Heart right ventricle (tissue), 16 donors: ENCODE measurements at places on chromosomes 13 and 19. TPM values are rescaled to one million over a fixed set of nuclear protein-coding genes. Genes with fewer than 3 reads are reported as not detected.

Gene PLIN4
- 216 TPM for total RNA-seq

Gene ATXN8OS
- not detected for total RNA-seq

Gene IQCN
- 0.57 TPM for total RNA-seq

Gene PROZ
- not detected for total RNA-seq

Gene ZAR1L
- not detected for total RNA-seq

Gene CCDC124
- 61.4 TPM for total RNA-seq

Gene TEX29
- not detected for total RNA-seq

DNA sequence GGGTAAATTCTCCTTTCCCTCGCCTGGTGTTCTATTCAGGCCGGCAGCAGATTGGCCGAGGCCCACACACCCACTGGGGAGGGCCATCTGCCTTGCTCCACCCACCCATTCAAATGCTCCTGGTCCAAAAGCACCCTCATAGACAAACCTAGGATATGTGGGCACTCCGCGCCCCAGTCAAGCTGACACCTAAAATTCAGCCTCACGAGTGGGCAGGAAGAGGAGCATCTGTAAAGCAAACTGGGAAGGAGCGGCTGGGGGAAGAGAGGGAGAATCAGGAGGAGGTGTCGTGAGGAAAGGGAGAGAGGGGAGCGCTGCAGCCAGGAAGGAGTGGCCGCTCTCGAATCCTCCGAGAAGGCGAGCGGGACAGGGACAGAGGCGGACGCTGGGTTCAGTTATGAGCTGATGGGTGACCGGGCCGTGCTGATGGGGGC is 136.9 kb downstream of the USP12 start:
- H3K36me3 ChIP-seq, result no peaks in the 10 kb centered on the region
- no peaks in the 10 kb centered on the region for H3K27me3 ChIP-seq
- H3K4me1 ChIP-seq, result peaks cover 18% of the 10 kb centered on the region
- H3K27ac ChIP-seq, result no peak overlapping the region
- no peak for DNase-seq

DNA sequence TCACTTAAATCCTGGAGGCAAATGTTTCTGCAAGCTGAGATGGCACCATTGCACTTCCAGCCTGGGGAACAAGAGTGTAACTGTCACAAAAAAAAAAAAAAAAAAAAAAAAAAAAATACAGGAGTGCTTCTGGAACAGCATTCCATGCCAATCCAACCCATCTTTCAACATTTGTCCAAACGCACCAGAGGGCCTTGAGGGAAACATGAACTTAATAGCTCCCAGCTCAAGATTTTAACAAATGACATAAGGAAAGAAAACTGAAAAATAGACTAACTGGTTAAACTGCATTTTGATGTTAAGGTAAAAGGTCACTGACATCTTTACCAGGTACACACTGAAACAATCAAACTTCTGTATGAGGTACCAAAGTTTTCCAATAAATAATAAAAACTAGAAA is 47.7 kb upstream of the ZNF83 start:
- H3K36me3 ChIP-seq, result no peaks in the 10 kb centered on the region
- H3K27me3 ChIP-seq, result no peaks in the 10 kb centered on the region
- H3K4me1 ChIP-seq, result peaks cover 4% of the 10 kb centered on the region
- H3K4me3 ChIP-seq, result no peak overlapping the region

DNA sequence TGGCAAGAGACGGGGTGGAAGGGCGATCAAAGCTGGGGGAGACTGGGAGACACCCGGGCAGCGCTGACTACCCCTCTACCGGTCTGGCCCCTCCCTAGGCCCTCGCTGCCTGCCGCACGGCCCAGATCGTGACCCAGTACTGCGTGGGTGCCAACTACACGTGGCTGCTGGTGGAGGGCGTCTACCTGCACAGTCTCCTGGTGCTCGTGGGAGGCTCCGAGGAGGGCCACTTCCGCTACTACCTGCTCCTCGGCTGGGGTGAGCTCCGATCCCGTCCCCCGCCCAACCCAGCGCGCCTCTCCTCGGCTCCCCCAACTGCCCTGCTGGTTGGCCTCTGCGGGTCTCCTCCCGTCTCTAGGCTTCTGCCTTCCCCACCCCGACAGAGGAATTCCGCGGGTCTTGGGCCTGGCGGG is 8.8 kb downstream of the GIPR start:
- peak overlapping the region; percentile 42 for H3K4me3 ChIP-seq
- no peak for DNase-seq
- peaks cover 53% of the 10 kb centered on the region for H3K27me3 ChIP-seq
- H3K4me1 ChIP-seq, result peaks cover 25% of the 10 kb centered on the region
- H3K36me3 ChIP-seq, result no peaks in the 10 kb centered on the region

GRCh38 chr13:36806102-36806501 is 12.9 kb upstream of the RFXAP start:
- no peak for DNase-seq
- no peaks in the 10 kb centered on the region for H3K36me3 ChIP-seq
- no peak overlapping the region for H3K4me3 ChIP-seq
- no peaks in the 10 kb centered on the region for H3K27me3 ChIP-seq

GRCh38 chr19:29514525-29515232 is 11.1 kb upstream of the VSTM2B start:
- H3K36me3 ChIP-seq, result no peaks in the 10 kb centered on the region
- no peak overlapping the region for H3K4me3 ChIP-seq
- no peak for DNase-seq
- H3K27me3 ChIP-seq, result peaks cover 37% of the 10 kb centered on the region
- no peak overlapping the region for H3K27ac ChIP-seq
- H3K4me1 ChIP-seq, result no peaks in the 10 kb centered on the region

- no peak overlapping the region for H3K4me3 ChIP-seq
- no peaks in the 10 kb centered on the region for H3K36me3 ChIP-seq
- no peaks in the 10 kb centered on the region for H3K4me1 ChIP-seq
- DNase-seq, result no peak
- peaks cover 18% of the 10 kb centered on the region for H3K27me3 ChIP-seq
- no peak overlapping the region for H3K27ac ChIP-seq
Observed at GRCh38 chr19:30153326-30154210, 211.5 kb downstream of the URI1 start.

DNA sequence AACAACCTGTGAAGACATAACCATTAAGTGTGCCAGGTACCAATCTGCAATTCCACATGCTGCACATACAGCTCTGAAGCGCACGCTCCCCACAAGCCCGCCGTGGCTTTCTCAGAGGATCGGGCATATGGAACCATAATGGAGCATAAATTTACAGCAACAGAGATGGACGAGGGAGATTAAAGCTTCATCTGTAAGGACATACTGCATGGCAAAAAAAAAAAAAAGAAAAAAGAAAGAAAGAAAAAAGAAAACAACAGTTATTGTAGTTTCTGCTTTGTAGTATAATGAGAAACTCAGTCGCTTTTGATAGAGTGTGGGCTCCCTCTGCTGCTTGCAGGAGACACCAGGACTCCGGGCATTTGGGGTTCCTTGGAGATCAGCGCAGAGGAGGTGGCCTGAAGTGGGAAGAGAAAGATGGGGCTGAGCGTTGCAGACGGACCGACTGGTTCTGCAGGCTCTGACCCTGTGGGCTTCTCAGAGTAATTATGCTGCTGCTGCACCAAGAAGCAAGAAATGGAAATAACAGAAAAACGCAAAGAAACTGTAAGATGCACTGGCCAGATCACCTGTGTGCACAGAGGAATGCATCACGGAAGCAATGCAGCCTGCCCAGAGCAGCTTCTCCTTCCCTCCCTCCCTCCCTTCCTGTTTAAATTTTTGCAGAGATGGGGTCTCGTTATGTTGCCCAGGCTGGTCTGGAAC is 10.8 kb upstream of the PDCD5 start:
- H3K4me1 ChIP-seq, result no peaks in the 10 kb centered on the region
- peaks cover 40% of the 10 kb centered on the region for H3K27me3 ChIP-seq
- DNase-seq, result no peak

DNA sequence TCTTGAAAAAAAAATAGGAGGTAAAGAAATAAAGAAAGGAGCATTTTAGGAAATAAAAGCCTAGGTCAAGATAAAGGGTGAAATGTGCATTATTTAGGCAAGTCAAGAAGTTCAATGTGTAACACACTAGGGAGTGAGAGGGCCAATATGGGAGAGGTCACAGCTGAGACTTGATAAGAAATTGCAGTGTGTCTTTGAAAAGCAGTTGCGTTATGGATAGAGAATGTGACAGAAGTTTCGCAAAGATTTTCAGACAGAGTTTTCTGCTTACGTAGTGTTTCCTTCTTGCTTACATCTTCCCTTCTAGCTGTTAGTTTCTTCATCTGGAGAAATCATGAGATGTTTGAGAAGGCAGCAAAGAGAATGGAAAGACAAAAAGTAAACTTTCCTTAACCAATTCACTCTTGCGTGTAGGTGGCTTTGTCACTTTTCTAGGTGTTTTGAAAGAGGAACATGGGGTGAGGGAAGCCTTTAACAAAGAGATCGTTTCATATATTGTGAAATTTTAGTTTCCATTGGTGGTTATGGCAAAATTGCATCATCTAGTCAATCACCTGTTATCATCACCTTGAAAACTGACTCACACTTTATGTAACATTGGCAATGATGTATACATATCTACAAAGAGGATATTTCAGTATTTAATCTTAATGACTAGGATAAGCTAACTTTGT is 975.5 kb downstream of the OLFM4 start:
- no peak overlapping the region for H3K27ac ChIP-seq
- no peak for DNase-seq
- H3K36me3 ChIP-seq, result no peaks in the 10 kb centered on the region
- no peaks in the 10 kb centered on the region for H3K4me1 ChIP-seq
- H3K27me3 ChIP-seq, result no peaks in the 10 kb centered on the region

- no peaks in the 10 kb centered on the region for H3K27me3 ChIP-seq
- peak within 1 kb of the TSS; percentile 88 for H3K4me3 ChIP-seq
- H3K27ac ChIP-seq, result peak within 1 kb of the TSS; percentile 98
- peaks cover 5% of the 10 kb centered on the region for H3K4me1 ChIP-seq
Observed at GRCh38 chr19:10085641-10086590, at the start of gene SHFL. TSS of gene SHFL (plus strand) at chr19:10086317. CDS start at chr19:10086428, 111 bp downstream.

DNA sequence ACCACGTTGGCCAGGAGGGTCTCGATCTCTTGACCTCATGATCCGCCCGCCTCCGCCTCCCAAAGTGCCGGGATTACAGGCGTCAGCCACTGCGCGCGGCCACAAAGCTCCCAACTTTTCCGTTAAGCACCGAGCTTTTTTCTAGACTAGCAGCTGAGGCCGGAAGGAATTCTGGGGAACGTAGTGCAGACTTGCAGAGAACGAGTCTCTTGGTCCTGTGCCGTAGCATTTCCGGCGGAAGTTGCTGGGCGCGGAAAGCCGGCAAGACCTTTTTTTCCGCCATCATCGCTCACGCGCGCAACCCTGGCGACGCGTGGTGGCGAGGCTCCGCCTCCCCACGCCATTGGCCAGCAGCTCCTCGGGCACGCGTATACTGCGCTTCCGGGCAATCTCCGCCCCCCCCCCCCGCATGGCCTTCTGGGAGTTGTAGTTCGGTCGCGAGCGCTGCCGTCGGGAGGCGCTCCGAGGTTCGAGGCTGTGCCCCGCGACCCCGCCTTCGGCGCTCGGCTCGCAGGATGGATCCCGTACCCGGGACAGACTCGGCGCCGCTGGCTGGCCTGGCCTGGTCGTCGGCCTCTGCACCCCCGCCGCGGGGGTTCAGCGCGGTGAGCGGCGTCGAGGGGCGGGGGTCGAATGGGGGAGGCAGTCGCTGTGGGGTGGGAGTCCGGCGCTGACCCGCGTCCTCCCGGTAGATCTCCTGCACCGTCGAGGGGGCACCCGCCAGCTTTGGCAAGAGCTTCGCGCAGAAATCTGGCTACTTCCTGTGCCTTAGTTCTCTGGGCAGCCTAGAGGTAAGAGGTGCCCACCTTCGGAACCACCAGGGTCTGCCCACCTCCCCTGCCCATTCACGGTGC is at the start of gene MVB12A:
MVB12A (plus strand) TSS at position 427 of the 854 bp plus-strand sequence; CDS start at position 516, 89 bp downstream.
- peak within 1 kb of the TSS; percentile 85 for H3K4me3 ChIP-seq
- DNase-seq, result peak; percentile 97
- peak within 1 kb of the TSS; percentile 79 for H3K27ac ChIP-seq
- H3K4me1 ChIP-seq, result no peaks in the 10 kb centered on the region
- no peaks in the 10 kb centered on the region for H3K27me3 ChIP-seq
- H3K36me3 ChIP-seq, result no peaks in the 10 kb centered on the region

DNA sequence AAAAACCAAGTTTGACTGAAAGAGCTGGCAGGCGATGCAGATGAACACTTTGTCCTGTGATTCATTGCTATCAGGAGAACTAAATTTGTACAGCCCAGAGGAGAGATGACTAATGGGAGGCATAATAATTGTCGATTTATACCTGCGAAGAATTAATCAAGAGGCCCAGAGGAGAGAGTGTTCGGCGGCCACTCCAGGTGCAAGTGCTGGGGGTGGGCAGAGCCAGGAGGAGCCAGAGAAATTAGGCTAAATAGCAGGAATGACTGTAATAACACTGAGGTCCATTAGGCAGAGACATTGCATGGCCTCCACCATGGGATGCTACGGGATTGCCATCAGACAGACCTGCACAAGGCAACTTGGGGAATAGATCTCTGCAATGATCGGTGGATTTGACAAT is 107.7 kb upstream of the UQCRFS1 start:
- no peak overlapping the region for H3K4me3 ChIP-seq
- H3K36me3 ChIP-seq, result no peaks in the 10 kb centered on the region
- H3K27me3 ChIP-seq, result peaks cover 26% of the 10 kb centered on the region
- no peak overlapping the region for H3K27ac ChIP-seq
- no peaks in the 10 kb centered on the region for H3K4me1 ChIP-seq

DNA sequence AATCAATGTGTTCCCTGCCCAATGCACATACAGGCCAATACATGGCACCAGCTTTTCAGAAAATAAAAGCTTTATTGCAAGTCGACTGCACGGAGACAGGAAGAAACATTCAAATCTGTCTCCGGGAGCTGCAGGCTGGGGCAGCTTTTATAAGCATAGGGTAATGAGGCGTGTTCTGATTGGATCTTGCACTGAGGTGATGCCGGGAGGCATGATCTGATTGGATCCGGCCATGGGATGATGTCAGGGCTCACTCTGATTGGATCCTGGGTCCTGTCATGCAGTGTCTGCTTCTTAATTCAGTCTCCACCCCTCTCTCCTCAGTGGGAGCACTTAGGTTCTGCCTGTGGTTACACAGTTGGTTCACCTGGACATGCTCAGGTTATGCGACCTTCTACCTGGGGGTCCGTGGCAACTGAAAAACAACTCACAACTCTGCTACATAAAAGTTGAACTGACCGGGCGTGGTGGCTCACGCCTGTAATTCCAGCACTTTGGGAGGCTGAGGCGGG is 11.8 kb upstream of the FBN3 start:
- DNase-seq, result no peak
- no peaks in the 10 kb centered on the region for H3K27me3 ChIP-seq
- H3K36me3 ChIP-seq, result no peaks in the 10 kb centered on the region
- no peak overlapping the region for H3K4me3 ChIP-seq

- DNase-seq, result no peak
- H3K27me3 ChIP-seq, result no peaks in the 10 kb centered on the region
- no peak overlapping the region for H3K27ac ChIP-seq
- no peak overlapping the region for H3K4me3 ChIP-seq
- H3K4me1 ChIP-seq, result no peaks in the 10 kb centered on the region
- no peaks in the 10 kb centered on the region for H3K36me3 ChIP-seq
Observed at GRCh38 chr13:52673465-52673864, 20.8 kb downstream of the SUGT1 start.

GRCh38 chr19:53927739-53928138 is 18.7 kb downstream of the CACNG7 start:
- no peak overlapping the region for H3K4me3 ChIP-seq
- no peaks in the 10 kb centered on the region for H3K36me3 ChIP-seq
- no peaks in the 10 kb centered on the region for H3K27me3 ChIP-seq
- no peak overlapping the region for H3K27ac ChIP-seq
- DNase-seq, result no peak

- no peak for DNase-seq
- H3K4me3 ChIP-seq, result no peak overlapping the region
- H3K36me3 ChIP-seq, result no peaks in the 10 kb centered on the region
- H3K27me3 ChIP-seq, result no peaks in the 10 kb centered on the region
Observed at GRCh38 chr13:74274916-74275315, 140.7 kb upstream of the KLF12 start.

- no peak for DNase-seq
- peaks cover 23% of the 10 kb centered on the region for H3K36me3 ChIP-seq
- no peaks in the 10 kb centered on the region for H3K4me1 ChIP-seq
- no peak overlapping the region for H3K27ac ChIP-seq
Observed at GRCh38 chr19:11451327-11451870, 16.0 kb downstream of the PRKCSH start.
